ENCODE measurements at places on chromosomes 1 and 21.

DNA sequence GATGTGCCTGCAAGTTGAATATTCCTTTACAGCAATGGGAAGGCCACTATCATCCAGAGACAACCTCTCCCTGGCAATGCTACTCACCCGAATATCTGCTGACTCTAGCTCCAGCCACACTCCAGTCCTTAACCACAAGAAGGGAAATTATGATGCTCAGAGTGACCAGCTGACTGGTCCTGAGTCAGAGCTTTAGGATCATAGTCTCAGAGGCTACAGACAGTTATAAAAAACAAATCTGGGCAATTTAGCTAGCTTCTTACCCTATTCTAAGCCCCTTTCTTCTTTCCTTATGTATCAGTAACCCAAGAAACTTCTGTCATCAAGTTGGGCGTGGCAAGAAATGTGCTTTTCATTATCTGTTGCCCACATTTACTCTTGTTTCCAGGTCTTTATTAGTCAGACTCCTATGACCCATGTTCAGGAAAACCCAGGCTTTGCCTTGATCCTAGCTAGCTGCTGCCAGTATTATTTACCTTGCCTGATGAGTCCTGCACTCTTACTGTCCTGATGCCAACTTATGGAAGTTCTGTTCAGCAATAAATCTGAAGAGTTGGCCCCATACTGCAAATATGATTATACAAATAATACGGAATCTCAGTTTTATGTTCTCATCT is 207.0 kb downstream of the TTLL7 start:
- no peak for DNase-seq

GRCh38 chr21:34687065-34687464 is 18.3 kb downstream of the CLIC6 start:
- no peak for DNase-seq

DNA sequence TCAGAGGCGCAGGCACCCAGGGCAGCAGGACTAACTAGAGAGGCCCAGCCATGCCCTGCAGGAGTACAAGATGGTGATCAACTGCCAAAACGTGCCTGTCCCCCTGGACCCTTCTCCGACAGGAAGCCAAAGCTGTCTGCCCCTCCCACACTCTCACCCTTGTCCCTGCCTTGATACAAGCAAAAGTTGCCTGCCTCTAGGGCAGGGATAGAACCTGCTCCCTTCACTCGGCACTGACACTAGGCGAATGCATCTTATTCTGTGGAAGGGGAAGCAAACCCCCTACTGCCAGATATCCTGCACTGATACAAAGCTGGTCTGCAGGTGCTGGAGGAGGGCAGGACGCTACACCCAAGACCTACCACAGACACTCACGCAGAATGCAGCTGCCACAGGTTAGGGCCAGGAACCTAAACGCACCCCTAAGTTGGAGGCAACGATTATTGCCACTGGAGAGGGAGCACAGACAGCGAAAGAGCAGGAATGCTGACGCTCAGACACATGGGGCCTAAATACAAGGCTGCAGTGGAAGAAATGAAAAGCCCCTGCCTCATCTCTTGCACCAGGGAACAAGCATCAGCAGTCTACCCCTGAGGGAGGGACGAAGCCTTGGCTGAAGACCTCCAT is 3.7 kb downstream of the TARBP1 start:
- no peak for DNase-seq

DNA sequence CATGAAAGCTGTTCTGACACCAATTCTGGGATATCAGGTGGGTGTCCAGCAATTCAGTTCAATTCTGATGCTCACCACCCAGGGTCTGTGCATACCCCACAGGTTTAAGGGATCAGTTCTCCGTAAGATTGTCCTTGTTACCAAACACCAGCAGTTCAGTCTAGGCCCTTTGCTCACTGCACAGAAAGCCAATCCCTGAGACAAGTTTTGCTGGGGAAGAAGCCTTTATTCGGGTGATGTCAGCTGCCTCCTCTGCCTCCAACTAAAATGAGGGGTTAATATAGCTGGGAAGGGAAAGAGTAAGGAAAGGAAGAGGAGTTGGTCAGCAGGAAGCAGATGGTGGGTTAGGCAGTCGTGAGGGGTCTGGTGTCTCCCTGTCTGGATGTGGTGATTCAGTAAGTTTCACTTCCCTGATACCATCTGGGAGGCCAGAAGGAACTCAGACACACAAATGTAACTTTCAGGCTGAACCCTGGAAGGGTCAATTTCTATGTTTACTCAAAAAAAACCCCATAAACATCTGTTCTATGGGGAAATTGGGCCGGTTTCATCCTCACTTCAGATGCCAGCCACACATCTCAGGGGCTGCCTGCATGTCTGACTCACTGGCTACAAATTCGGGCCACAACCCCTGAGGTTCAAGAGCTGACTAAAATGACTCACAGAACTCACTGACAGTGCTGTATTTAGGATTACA is 83.3 kb upstream of the PGBD5 start:
- peak; percentile 18 for DNase-seq

DNA sequence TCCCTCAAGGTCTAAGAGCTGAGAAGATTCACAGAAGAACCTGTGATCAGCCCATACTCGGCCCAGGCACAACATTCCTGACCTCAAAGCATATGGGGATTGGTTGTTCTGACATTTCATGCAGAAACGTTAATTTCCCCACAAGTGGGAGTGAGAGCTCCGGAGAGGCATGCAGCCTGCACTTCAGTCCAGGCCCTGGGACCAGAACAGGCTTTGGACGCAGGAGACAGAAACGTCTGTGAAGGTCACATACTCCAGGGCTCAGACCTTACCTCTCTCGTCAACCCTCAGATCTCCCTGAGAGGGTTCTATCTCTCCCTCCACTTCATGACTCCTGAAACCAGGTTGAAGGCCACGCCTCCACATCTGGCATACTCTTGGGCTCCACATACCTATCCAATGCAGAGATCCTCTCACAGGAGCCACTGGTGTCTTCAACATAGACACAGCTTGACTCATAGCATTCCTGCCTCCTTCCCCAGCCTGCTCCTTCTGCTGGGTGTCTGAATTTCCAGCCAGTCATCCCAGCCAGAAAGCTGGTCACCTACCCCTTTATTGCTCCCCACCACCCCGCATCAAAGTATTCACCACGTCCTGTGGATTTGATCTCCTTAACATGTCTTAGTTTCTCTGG is 149.2 kb downstream of the OMA1 start:
- DNase-seq, result no peak

DNA sequence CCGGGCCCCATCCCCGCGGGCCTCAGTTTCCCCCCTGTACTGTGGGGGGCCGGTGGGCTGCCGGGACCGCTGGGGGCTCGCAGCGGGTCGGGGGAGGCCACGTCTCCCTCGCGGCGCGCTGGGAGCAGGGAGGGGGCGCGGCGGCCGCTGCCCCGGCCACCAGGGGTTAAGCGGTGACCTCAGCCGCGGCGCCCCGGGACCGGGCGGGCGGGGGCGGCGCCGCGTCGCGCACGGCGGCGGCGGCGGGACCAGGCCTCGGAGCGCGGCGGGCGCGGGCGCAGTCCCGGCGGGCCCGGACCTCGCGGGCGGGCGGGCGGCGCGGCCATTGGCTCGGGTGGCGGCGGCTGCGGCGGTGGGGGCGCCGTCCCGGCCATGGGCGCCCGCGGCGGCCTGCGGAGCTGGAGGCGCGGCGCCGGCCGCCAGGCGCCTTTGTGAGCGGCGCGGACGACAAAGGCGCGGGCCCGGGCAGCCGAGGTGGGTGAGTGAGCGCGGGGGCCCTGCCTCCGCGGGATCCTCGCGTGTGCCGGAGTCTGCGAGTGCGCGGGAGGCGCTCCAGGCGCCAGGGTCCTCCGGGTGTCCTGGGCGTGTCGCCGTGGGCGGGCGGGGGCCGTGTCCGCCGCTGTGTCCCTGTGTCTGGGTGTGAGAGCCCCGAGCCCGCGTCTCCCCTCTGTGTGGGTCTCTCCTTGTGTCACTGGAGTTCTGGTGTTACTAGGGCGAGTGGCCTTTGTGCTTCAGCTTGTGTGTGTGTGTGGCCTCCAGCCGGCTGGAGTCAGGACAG is at the start of gene ARHGEF10L:
ARHGEF10L (plus strand) TSS at position 222 of the 778 bp plus-strand sequence. CDS start 40,898 bp downstream, outside the sequence.
- no peak for DNase-seq

DNA sequence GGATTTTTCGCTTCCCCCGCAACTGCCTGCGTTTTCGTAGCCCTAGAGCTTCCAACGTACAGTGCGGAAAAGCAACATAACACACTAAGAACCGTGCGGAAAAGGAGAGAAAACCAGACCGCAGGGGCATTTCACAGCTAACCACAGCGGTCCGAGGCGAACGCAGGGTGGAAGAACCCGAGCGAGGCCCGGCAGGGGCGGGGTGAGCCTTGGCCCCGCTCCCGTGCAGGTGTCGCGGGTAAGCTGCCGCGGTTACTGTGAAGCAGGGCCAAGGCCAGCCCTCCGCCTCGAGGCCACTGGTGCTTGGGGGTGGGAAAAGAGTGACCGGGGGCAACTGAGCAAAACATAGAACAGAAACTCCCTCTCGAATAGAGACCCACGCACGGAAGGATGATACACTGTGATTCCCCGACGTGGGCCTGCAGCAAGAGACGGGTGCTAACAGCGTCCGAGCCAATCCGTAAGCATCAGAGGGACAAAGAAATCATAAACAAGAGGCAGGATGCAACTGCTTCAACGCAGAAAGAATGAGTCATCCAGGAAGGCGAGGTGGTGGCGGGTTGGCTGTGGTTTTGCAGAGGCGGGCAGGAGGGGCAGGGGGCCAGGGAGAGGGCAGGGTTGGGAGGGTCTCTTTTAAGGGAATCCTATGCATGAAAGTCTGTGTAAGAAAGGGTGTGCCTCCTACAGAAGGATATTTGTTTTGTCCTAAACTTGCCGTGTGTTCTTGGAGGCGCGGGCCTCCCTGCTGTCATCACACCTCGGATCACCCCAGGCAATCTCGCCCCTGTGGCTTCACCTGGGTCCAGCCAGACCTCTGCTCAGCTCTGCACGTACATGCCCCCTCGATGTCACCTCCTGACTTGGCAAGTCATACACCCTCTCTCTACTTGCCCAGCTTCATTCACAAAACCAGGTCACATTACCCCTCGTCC is 7.3 kb downstream of the GNG4 start:
- no peak for DNase-seq

DNA sequence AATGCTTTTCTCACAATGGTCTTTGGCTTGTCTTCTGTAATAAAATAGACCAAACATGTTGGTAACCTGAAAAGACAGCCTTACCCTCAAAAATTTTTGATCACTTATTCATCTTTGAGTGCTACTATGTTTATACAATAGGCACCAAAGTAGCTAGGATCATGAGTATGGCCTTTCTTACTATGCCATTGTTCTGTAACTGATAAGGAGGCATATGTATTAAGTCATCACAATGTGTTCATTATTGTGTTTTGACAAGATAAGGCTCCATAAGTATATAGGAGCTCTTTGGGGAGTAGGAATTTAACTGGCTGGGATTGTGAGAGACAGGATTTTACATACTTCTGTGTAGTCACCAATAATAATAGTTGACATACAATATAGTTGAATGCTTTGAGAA is 675 bp downstream of the TMCO2 start:
- DNase-seq, result no peak

DNA sequence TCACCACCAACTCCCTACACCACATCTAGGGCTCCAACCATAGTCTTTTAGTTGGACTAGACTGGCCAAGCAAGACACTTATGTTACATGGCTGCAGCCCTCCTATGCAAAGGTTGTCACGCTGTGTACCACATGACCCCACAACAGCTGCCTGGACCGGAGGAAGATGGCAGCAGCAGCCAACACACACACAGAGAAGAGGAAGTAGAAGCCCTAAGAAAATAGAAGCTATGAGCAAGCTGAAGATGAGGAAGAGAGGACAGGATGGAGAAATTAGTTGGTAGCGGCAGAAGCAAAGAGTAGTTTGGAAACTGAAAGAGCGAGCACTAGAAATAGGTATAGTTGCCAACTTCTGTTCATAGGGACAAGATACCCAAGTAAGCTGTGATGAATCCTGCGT is 60.8 kb upstream of the RALGPS2 start:
- no peak for DNase-seq

GRCh38 chr1:2382621-2383361 is 8.6 kb downstream of the MORN1 start:
- peak; percentile 6 for DNase-seq

DNA sequence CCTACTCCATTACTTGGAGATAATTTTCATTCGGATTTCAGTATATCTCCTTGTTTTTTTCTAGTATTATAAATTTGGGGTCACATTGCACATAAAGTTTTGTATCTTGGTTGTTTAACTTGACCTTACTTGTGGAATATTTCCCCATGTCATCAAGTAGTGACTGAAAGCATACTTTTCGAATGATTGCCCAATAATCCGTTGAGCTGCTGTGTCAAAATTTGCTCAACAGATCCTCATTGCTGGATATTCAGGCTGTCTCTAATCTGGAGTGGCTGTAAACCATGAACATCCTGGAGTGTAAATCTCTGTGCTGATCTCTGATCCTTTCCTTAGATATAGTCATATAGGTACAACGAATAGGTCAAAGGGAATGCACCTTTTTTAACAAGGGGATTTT is 4.9 kb downstream of the NIPAL3 start:
- DNase-seq, result no peak

DNA sequence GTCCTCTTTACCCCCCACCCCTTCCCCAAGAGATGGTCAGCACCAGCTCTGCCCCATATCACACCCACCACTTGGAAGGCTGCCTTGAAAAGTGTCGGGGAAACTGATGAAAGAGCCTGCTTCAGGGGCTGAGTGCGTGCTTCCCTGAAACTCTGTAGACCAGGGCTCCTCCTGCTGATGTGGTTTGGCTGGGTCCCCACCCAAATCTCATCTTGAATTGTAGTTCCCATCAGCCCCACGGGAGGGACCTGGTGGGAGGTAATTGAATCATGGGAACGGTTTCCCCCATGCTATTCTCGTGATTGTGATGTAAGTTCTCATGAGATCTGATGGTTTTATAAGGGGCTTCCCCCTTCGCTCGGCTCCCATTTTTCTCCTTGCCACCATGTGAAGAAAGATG is 36.4 kb downstream of the UBIAD1 start:
- no peak for DNase-seq

DNA sequence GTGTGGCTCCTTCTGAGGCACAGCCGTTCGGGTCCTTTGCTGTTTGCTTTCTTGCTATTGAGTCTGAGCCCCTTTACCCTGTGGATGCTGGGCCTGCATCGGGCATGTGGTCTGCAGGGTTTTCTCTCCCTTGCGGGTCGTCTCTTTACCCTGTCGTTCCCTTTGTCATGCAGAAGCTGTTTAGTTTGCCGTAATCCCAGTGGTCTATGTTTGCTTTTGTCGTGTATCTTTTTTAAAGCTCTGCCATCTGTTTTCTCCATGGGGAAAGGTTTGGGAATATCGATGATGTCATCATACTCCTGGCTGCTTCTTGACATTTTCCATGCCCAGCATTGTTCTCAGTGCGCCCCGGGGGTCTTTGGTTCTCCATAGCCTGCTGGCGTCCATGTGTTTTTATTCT is 68.2 kb downstream of the AGPAT3 start:
- no peak for DNase-seq
